Activated CD4-positive, CD25-positive, alpha-beta regulatory T cell treated with anti-CD3 and anti-CD28 coated beads, Interleukin-2, amount 50 U/mL, for 16 hours (primary cell): ENCODE measurements at places on chromosomes 11 and 22.

GRCh38 chr11:30255637-30256036 lies 24.8 kb downstream of the FSHB start:
- no peak for DNase-seq

DNA sequence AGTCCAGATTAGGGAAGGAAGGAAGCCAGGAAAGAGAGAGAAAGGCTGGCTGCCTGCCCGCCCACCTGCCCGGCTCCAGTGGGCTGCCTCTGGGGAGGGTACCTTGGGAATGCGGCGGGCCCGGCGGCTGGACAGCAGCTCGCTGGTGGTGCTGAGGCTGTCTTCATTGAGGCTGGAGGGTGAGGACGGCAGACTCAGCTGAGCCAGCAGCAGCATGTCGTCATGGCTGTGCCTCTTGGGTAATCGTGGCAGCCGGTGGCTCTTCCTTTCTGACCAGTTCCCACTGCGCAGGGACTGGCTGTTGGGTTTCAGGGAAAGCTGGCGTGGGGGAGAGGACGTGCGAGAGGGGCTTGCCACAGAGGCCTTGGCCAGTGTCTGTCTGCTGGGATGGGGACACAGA lies 32.9 kb downstream of the RPL27A start:
- no peak for DNase-seq

GRCh38 chr22:45709060-45709739 lies 37.6 kb downstream of the ATXN10 start:
- DNase-seq = no peak

DNA sequence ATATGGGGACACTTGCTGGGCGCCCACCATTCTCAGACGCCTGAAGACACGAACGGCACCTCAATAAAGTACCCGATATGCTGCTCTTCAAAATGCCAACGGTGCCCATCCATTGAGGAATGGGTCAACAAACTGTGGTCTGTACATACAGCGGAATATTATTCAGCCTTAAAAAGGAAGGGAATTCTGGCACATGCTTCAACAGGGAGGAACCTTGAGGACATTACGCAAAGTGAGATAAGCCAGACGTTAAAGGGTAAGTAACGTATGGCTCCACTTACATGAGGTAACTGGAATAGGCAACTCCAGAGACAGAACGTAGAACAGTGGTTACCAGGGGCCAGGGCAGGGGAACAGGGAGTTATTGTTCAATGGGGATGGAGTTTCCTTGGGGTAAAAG lies 28.0 kb downstream of the PRDM10 start:
- no peak for DNase-seq

GRCh38 chr11:10048350-10048749 lies 245.7 kb downstream of the SBF2 start:
- DNase-seq = no peak

- DNase-seq = no peak
These were observed 55.9 kb downstream of the APOL1 start for GRCh38 chr22:36308880-36309279.

- DNase-seq = no peak
These were observed 593.6 kb downstream of the CNTN5 start for GRCh38 chr11:99614352-99614751.

- no peak for DNase-seq
These were observed 14.1 kb downstream of the CAPRIN1 start for GRCh38 chr11:34065505-34066203.

DNA sequence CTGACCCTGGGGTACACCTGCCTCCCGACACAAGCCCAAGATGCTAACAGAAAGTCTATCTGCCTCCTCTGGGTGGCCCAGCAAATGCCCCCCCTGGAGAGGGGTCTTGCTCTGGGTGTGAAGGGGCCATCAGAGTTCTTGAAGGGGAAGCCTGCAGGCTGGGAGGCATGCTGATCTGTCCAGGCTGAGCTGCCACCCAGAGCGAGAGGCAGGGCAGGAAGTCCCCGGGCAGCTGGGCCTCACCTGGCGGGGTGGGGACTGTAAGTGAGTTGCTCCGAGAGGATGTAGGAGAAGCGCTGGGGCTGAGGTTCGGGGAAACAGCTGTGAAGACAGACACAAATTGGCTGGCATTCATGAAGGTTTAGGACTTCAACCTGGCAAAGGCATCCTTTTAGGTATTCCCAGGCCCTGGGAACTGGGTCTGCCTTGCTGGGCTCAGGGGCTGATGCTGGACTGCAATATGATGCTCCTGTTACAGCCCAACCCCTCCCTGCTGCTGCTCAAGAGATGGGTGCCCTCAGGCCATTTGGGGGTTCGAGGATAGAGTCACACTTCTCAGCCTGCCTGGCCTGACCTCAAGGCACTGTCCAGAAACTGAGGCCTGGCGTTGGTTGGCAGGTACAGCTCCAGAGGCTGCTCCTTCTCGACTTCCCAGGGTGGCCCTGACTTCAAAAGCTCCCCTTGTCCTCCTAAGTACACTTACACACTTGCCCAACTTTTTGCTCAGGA lies 60.2 kb upstream of the LYVE1 start:
- DNase-seq = no peak

GRCh38 chr22:47678048-47678447 lies 915.6 kb downstream of the TBC1D22A start:
- no peak for DNase-seq

- DNase-seq = no peak
These were observed 179.0 kb downstream of the GRM5 start for GRCh38 chr11:88886796-88887195.

- no peak for DNase-seq
These were observed 324.3 kb downstream of the TBC1D22A start for GRCh38 chr22:47086596-47087248.
